ENCODE measurements at places on chromosomes 13 and 19.

DNA sequence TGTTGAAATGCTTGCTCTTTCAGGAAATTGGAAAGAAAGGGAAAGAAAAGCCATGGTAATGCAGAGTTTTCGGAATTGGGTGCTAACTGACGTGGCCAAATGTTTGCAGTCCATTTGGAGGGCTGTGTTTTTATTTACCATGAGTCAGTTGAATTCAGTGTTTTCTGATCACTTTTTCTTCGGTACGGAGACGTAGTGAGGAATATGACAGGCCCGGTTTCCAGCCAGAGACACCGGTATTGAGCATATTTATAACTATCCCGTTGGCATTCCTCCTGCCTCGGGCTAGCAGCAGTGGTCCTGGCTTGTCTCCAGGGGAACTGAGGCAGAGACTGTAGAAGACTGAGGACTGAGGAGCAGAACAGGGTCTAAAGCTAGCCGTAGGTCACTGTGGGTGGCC lies 1.0 kb downstream of the CDC16 start:
- no peak for DNase-seq

- DNase-seq, result no peak
Measured at GRCh38 chr19:49359851-49360820, 2.1 kb downstream of the TEAD2 start.

- no peak for DNase-seq
Measured at GRCh38 chr19:6423499-6424194, 964 bp downstream of the KHSRP start.

DNA sequence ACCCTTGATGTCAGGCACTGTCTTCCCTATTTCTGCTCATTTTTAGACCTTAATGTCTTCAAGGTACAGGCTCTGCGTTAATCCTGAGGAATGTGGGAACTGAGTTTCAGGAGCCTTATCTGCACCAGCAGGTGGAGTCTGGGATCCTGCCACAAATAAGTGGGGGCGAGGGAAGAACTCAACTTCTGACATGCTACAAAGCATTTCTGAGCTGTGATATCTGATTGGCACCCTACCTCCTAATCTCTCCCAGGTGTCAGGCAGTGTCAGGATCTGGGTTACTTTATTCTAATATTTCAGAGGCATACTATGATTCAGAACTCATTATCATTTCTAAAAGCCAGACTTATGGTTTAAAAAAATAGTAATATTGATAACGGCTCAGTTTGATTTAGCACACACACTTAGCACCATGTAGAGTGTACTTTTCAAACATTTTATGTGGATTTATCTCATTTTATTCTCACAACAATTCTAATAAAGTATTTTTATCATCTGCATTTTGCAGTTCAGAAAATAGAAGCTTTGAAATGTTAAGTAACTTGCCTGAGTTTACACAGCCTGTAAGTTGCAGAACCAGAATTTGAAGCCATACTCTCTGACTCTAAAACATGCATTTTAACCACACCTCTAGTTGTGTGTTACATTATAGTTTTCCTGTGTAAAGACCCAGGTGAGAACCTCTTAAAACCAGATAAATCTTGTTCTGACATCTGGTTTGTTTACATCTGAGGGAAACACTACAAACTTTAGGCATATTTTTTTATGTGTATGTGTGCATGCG lies 358.6 kb downstream of the TDRD3 start:
- DNase-seq, result no peak

DNA sequence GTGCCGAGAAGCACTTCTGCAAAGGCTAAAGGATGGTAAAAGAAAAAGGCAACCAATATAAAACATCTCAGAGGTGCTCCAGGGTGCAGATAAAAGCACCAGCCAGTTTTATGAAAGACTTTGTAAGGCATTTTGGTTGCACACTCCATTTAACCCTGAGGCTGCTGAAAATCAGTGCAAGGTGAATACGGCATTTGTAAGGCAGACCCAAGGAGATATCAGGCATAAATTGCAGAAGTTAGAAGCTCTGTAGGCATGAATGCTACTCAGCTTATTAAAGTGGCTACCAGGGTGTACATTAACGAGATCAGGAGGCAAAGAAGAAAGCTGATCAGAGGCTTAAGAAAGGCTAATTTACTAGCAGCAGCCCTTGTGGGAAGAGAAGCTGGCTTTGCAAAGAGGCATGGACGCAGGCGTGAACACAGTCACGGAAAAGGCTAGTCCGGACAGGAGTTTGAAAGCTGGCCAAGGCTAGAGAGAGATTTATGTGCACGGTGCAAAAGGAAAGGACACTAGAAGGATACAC lies 99.6 kb downstream of the ZNF429 start:
- DNase-seq, result no peak

GRCh38 chr13:94703271-94703670 lies 9.1 kb downstream of the SOX21 start:
- DNase-seq, result no peak

DNA sequence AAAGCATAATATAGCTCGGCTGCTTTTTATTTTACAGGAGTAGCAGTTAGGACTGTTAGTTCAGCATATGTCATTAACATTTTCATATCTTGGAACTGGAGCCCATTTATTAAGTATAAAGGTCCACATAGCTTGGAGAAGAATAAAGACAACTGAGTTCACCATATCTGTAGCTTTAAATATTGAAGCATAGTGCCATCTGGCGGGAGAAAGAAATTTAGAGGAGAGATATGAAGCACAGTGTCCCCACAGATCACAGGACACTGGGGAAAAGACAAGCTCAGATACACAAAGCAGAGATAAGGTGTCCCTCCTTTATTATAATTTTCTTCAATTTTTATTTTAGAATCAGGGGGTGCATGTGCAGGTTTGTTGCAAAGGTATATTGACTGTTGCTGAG lies 104.7 kb upstream of the FREM2 start:
- no peak for DNase-seq

DNA sequence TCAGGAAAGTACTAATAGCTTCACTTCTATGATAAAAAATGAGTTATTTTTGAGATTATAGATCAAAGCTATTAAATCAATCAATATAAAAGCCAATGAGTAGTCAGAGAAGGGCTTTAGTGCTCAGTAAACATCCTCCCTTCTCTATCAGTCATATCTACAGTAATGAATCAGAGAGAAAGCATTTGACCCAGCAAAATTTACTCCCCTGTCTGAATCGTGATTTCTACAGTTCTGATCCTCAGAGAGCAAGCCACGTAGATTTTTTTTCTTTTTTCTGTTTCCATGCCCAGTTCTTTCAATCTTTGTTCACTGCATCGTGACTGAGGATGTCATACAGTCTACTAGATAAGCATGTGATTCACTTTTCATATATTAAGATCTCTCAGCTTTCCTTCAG lies 16.2 kb upstream of the MBNL2 start:
- DNase-seq, result no peak

DNA sequence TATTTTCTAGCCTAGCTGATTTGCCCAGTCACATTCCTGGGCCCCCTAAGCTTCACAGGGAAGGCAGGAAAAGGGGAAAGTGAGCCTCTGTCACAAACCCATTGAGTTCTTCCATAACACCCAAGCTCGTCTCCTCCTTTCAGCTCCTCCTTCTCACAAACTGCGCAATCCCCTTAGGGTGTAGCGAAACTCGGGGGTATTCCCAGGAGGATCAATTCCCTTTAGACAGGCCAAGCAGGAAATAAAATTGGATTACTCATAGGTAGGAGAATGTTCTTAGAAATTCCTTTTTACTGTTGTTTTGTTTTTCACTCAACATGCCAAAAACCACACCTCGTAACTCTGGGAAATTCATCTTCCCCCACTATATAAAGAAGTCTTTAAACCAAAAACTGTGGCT lies 139.3 kb downstream of the IRS2 start:
- DNase-seq, result no peak

- no peak for DNase-seq
Measured at GRCh38 chr19:46896076-46896794, 35.4 kb downstream of the ARHGAP35 start.

- DNase-seq, result no peak
Measured at GRCh38 chr13:26324867-26325266, 70.9 kb downstream of the CDK8 start.

DNA sequence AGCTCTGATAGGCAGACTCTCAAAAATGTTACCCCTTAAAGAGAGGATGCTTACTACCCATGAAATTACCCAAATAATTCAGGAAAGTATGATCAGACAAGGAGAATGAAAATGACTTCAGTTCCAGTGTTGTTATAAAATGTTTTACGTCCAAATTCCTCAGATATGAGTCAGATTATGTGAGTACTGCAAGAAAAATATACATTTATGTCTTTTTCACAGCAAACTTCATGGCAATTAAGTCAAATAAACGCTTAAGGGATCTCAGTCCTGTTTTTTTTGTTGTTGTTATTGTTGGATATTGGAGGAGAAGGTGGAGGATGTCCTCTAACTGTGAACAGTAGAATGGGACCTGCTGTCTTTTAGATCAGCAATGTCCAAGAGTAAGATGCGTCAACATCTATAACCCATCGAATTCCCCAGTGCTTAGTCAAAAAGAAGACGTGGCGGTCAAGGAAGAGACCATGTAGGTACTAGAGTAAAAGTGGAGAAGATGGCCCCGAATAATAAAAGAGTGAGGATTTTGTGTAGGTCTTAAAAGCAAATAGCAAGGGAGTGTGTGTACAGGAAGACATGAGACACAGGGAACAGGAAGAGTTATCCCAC lies 215.4 kb upstream of the IRS2 start:
- DNase-seq, result no peak

- DNase-seq, result no peak
Measured at GRCh38 chr13:109684824-109685202, 101.6 kb downstream of the IRS2 start.

DNA sequence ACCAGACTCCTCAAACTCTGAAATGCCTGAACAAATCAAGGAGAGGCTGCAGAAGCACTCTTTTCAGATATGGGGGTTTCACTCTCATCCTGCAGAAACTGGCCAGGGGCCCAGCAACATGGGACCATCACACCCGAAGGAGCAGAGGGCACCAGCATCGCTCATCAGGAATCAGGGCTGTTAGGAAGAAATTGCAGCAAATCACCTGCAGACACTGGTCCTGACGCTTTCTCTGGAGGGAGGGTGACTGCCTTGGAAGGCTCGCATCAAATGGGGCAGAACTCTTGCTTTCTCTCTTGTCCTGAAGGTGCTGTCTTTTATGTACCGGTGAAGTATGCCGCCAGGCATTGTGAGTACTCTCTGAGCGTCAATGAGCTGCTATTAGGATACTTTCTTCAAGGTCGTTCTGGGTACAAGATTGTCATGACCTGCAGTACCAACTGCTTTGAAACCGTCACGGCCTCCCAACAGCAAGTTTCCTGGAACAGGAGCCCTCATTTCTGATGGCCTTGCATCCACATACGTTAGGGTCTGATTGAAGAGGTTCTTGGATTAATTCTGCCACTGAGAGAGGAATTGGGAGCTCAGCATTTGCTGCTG lies 155.7 kb upstream of the SOX1 start:
- DNase-seq, result no peak

DNA sequence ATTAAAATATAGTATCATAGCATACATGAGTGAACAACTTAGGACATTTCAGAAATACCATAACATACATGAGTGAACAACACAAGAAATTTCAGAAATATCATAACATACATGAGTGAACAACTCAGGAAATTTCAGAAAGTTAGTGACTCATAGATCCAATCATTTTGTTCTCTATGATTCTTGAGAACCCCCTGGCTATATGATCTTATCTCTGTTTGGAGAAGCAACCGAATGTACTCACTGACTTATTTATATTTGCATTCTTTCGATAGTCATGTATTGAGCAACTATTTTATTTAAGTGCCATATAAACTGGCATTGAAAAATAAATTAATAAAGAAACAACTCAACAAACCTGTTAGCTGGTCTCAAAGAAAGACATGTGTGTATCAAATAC lies 251.1 kb downstream of the EFNB2 start:
- DNase-seq, result no peak

DNA sequence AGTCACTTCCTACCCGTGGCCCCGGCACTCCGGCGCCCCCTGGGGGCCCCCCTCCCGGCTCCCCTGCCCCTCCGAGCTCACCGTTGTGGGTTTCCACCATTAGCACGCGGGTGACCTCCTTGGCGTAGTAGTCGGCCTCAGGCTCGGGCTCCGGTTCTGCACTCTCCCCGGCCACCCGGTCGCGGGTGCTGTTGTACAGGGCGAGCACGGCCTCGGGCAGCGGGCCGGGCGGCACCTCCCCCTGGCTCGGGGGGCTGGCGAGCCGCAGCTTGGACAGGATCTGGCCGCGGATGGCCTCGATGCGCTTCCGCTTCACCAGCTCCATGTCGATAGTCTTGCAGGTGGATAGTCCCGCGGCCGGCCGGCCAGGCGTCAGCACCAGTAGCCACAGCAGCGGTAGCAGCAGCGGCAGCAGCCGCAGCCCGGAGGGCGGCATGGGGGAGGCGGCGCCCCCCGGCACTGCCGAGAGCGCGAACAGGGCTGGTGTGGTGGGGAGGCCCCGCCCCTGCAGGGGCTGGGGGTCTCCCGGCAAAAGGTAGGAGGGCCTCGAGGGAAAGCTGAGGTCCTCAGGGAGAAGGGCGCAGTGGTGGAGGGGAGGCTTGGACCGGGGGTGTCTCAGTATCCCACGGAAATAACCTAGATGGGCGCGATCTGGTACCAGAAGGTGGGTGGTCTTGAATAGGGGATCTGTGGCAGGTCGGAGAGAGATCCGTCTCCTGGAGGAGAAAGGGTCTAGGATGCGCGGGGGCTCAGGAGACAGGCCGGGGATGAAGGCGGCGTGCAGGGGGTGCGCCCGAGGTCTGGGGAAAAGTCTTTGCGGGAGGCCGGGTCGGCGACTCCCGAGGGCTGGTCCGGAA lies 885 bp downstream of the TGFB1 start:
- no peak for DNase-seq

All from stimulated activated CD4-positive, alpha-beta T cell treated with anti-CD3 and anti-CD28 coated beads, Interleukin-1b, Interleukin-23, amount 100 ng/mL, for 24 hours (primary cell).